Hepatocyte (in vitro differentiated cells): ENCODE measurements at places on chromosomes 13 and 19. TPM values are rescaled to one million over a fixed set of nuclear protein-coding genes. Genes with fewer than 3 reads are reported as not detected.
A peak's percentile ranks its signal among the peaks of the same experiment; 100 is the strongest.

- no peak for DNase-seq
- no peaks in the 10 kb centered on the region for H3K4me1 ChIP-seq
- no peak overlapping the region for H3K4me3 ChIP-seq
- H3K27me3 ChIP-seq: no peaks in the 10 kb centered on the region
- no peak overlapping the region for H3K27ac ChIP-seq
- H3K36me3 ChIP-seq: no peaks in the 10 kb centered on the region
Measured at GRCh38 chr19:53634768-53635167, 3.0 kb downstream of the DPRX start.

- H3K4me1 ChIP-seq: peaks cover 11% of the 10 kb centered on the region
- no peaks in the 10 kb centered on the region for H3K36me3 ChIP-seq
- DNase-seq: no peak
- H3K4me3 ChIP-seq: no peak overlapping the region
- H3K27ac ChIP-seq: no peak overlapping the region
Measured at GRCh38 chr19:46155237-46155636, 7.2 kb downstream of the IGFL2 start.

- H3K36me3 ChIP-seq: no peaks in the 10 kb centered on the region
- peak; percentile 92 for DNase-seq
- peaks cover 14% of the 10 kb centered on the region for H3K4me1 ChIP-seq
- peaks cover 5% of the 10 kb centered on the region for H3K27me3 ChIP-seq
- peak overlapping the region; percentile 86 for H3K27ac ChIP-seq
Measured at GRCh38 chr13:99656092-99656745, 154.9 kb downstream of the TM9SF2 start.

GRCh38 chr13:51562011-51562671 lies 22.1 kb upstream of the WDFY2 start:
- no peaks in the 10 kb centered on the region for H3K36me3 ChIP-seq
- H3K27ac ChIP-seq: no peak overlapping the region
- H3K4me1 ChIP-seq: no peaks in the 10 kb centered on the region

DNA sequence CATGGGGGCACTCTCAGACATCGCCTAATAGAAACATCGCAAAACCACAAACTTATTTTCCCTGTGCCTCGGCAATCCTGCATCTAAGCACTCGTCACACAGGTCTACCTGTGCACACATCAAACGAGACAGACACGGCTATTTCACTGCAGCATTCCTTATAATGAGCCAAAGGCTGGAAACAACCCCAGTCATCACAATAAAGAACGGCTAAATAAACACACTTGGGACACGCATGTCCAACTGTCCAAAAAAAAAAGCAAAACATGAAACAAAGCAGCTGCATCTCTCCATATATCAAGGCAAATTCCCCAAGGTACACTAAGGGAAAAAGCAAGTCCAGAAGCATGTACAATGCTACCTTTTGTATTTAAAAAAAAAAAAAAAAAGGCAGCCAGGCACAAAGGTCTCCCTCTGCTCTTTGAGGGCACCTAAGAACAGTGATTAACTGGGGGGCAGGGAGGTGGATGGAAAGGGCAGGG lies 27.2 kb upstream of the CCNP start:
- peak overlapping the region; percentile 31 for H3K27ac ChIP-seq
- H3K36me3 ChIP-seq: no peaks in the 10 kb centered on the region
- H3K4me3 ChIP-seq: no peak overlapping the region
- no peak for DNase-seq
- H3K27me3 ChIP-seq: no peaks in the 10 kb centered on the region

- no peak overlapping the region for H3K27ac ChIP-seq
- no peaks in the 10 kb centered on the region for H3K4me1 ChIP-seq
- no peak overlapping the region for H3K4me3 ChIP-seq
- no peaks in the 10 kb centered on the region for H3K36me3 ChIP-seq
Measured at GRCh38 chr19:47826800-47827199, 5.1 kb downstream of the CRX start.

DNA sequence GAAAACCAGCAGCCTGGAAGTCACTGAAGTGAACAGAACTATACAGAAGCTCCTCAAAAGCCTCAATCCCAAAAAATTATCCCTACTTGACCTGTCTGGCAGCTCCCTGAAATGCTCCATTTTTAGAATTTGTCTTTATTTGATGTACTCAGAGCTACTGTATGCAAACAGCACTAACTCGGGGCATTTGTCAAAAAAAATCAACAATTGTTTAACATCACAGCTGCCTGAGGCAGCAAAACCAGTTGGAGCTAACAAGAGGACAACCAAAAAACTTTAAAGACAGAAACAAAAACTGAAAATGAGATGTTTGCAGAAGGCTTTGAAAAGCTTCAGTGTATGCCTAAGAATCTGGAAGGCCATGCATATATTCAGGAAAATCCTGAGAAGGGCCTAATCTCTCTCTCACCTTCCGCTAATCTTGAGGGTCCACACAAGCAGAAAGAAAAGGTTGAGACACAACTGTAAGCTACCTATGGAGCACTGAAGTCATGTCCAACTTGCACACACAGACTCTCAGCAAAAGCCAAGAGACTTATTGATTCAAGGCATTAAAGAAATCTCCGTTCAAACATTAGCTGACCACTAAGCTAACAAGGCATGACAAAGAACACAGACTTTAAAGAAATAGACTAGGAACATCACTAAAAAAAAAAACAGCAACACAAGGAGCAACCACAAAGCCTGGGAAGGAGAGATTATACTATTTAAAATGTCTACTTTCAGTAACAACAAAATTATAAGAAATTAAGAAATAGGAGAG lies 16.1 kb downstream of the VWA8 start:
- H3K4me1 ChIP-seq: no peaks in the 10 kb centered on the region
- H3K27ac ChIP-seq: no peak overlapping the region
- DNase-seq: no peak
- no peak overlapping the region for H3K4me3 ChIP-seq
- no peaks in the 10 kb centered on the region for H3K27me3 ChIP-seq
- H3K36me3 ChIP-seq: no peaks in the 10 kb centered on the region

The BCL3 gene
- total RNA-seq: 4.3 and 6.3 TPM in 2 replicates

DNA sequence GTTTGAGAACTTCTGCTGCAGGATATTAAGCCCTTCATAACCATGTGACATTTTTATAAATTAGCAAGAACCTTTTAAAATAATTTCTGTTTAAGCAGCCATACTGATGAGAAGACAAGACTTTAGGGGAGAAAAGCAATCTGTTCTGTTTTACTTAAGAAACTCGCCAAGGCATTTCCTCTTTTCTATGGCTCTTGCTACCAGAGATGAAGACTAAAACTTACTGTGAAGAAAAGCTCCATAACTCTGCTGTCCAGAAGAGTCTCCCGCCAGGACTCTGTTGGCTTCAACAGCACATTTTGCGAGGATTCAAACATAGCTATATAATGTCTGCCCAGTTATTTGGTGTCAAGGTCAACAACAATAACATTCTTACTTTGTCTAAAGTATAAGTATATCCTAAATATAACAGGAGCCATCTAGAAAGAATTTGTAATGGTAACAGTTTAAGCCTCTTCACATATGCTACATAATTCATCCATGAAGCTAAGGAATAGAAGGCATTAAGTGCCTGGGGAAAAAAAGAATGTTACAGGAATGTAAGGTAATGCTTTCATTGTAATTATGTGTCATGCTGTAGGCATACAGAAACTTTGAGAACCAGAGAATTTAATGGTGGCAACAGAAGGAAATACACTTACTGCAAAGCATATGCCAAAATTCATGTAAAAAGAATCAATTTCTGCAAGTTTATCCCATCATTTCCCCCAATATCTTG lies 53.2 kb upstream of the EEF1AKMT1 start:
- no peak overlapping the region for H3K27ac ChIP-seq
- H3K27me3 ChIP-seq: no peaks in the 10 kb centered on the region
- H3K36me3 ChIP-seq: no peaks in the 10 kb centered on the region
- DNase-seq: no peak
- H3K4me1 ChIP-seq: peaks cover 6% of the 10 kb centered on the region

GRCh38 chr13:101579281-101579802 lies 126.9 kb downstream of the ITGBL1 start:
- H3K27ac ChIP-seq: no peak overlapping the region
- no peak overlapping the region for H3K4me3 ChIP-seq
- no peaks in the 10 kb centered on the region for H3K27me3 ChIP-seq
- no peaks in the 10 kb centered on the region for H3K4me1 ChIP-seq

The ITM2B gene
- 438 and 449 TPM in 2 replicates for total RNA-seq

DNA sequence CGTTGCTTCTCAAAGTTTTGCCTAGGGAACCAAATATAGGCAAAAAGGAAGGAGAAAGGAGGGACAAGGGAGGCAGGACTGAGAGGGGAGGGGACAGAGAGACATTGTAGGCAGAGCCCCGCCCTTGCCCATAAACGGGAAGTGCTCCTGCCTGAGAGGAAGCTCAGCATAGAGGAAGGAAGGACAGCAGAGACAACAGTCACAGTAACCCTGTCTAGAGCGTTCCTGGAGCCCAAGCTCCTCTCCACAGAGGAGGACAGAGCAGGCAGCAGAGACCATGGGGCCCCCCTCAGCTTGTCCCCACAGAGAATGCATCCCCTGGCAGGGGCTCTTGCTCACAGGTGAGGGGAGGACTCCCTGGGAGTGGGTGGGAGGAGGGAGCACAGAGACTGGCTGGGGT lies at the start of gene CEACAM21:
TSS of gene CEACAM21 (plus strand) at position 169 of the 400 bp plus-strand sequence. CDS start at position 278, 109 bp downstream.
- no peak within 1 kb of the TSS for H3K4me3 ChIP-seq
- no peak within 1 kb of the TSS for H3K27ac ChIP-seq
- H3K27me3 ChIP-seq: no peaks in the 10 kb centered on the region
- no peak for DNase-seq

GRCh38 chr13:33262594-33262993 lies 23.0 kb downstream of the STARD13 start:
- H3K4me1 ChIP-seq: peaks cover 23% of the 10 kb centered on the region
- peak overlapping the region; percentile 75 for H3K27ac ChIP-seq
- no peaks in the 10 kb centered on the region for H3K36me3 ChIP-seq
- no peaks in the 10 kb centered on the region for H3K27me3 ChIP-seq
- H3K4me3 ChIP-seq: no peak overlapping the region

DNA sequence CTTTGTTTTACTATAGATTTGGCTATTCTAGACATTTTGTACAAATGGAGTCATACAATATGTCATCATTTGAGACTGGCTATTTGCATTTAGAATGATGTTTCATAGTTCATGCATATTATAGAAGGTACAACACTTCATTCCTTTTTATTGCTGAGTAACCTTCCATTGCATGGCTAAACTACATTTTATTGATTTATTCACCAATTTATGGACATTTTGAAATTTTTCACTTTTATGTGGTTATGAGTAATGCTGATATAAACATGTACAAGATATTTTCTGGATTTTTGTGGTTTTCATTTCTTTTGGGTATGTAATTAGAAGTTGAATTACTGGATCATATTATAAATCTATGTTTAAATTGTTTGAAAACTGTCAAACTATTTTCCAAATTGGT lies 710.3 kb upstream of the SLITRK5 start:
- H3K36me3 ChIP-seq: no peaks in the 10 kb centered on the region
- no peaks in the 10 kb centered on the region for H3K4me1 ChIP-seq
- no peak overlapping the region for H3K4me3 ChIP-seq

DNA sequence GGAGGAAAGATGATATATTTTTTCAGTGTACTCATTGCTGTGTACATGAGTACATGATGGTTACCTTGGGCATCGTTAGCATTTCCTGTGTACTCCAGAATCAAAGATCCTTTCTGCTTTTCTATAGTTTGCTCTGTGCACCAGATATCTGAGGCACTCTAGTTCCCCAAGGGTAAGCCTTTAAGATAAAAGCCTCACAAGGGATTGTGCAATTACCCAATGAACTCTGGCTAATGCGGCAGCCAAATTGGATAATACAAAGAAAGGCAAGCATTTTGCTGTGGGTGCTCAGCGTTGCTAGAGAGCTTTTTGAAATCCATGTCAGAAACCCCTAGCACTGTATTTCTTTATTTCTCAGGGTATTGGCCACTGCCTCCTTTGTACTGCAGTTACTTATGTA lies 2.9 kb downstream of the CYSLTR2 start:
- H3K27ac ChIP-seq: peak overlapping the region; percentile 33
- no peaks in the 10 kb centered on the region for H3K27me3 ChIP-seq
- no peak for DNase-seq
- no peaks in the 10 kb centered on the region for H3K36me3 ChIP-seq
- peaks cover 19% of the 10 kb centered on the region for H3K4me1 ChIP-seq
- no peak overlapping the region for H3K4me3 ChIP-seq

The KLK10 gene
- total RNA-seq: 0.10 and 1.8 TPM in 2 replicates

- no peak for DNase-seq
- no peak overlapping the region for H3K27ac ChIP-seq
- no peaks in the 10 kb centered on the region for H3K4me1 ChIP-seq
- no peak overlapping the region for H3K4me3 ChIP-seq
- peaks cover 20% of the 10 kb centered on the region for H3K27me3 ChIP-seq
- no peaks in the 10 kb centered on the region for H3K36me3 ChIP-seq
Measured at GRCh38 chr13:77337159-77337558, 10.3 kb upstream of the MYCBP2 start.

GRCh38 chr13:109152311-109152820 lies 523.0 kb downstream of the MYO16 start:
- no peak overlapping the region for H3K27ac ChIP-seq
- H3K4me1 ChIP-seq: peaks cover 13% of the 10 kb centered on the region
- H3K27me3 ChIP-seq: no peaks in the 10 kb centered on the region
- no peak overlapping the region for H3K4me3 ChIP-seq
- no peak for DNase-seq
- no peaks in the 10 kb centered on the region for H3K36me3 ChIP-seq

GRCh38 chr19:2394442-2395292 lies 32.7 kb downstream of the TIMM13 start:
- H3K4me1 ChIP-seq: no peaks in the 10 kb centered on the region
- no peaks in the 10 kb centered on the region for H3K36me3 ChIP-seq
- no peak overlapping the region for H3K27ac ChIP-seq
- no peaks in the 10 kb centered on the region for H3K27me3 ChIP-seq
- no peak overlapping the region for H3K4me3 ChIP-seq
- DNase-seq: peak; percentile 38

The OSCAR gene
- 0.48 TPM in 1 of 2 replicates, not detected in the other for total RNA-seq

The ZFP14 gene
- 6.7 and 7.0 TPM in 2 replicates for total RNA-seq

DNA sequence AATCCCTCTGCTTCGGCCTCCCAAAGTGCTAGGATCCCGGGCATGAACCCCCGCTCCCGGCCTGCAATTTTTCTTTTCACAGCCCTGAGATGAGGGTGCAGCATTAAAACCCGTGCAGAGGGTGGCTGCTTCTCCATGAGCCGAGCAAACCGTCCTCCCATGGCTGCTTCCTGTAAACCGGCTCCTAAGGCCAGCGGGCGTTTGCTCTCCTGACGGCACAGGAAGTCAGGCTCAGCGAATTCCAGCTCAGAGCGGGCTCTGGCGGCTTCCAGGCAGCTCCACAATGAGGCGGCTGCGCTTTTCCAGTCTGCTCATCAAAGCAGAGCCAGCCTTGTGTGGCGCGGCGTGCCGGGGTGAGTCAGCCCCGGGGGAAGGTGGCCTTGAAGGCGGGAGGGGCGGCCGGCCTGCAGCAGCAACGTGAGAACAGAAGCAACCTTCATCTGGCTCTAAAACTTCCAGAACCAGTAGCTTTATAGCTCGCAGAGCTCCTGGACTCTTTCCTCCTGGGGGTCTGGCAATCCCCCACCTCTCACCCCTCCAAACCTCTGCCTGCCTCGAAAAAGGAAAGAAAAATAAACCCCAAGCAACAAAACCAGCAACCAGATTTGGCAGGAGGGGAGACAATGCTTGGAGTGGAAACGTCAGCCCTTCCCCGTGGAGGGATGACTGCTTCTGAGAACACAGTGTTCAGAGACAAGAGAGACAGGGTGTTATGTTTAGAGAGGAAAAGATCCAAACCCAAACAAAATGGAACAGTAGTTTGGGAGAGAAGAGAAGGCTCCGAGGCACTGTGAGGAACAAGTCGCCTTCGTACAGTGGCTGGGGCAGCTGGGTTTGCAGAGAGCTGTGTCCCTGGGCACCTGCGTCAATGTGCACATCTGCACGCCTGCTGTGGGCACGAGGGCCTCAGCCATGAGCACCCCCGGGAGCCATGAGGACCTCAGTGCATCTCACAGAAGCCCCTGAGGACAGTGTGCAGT lies 67.8 kb downstream of the GADD45B start:
- peak overlapping the region; percentile 96 for H3K27ac ChIP-seq
- peak; percentile 98 for DNase-seq
- H3K4me3 ChIP-seq: no peak overlapping the region
- peaks cover 57% of the 10 kb centered on the region for H3K4me1 ChIP-seq
